ENCODE measurements at places on chromosomes 2 and 18.
A peak's percentile ranks its signal among the peaks of the same experiment; 100 is the strongest.

GRCh38 chr18:73748731-73749130 lies 398.9 kb downstream of the FBXO15 start:
- DNase-seq = no peak

DNA sequence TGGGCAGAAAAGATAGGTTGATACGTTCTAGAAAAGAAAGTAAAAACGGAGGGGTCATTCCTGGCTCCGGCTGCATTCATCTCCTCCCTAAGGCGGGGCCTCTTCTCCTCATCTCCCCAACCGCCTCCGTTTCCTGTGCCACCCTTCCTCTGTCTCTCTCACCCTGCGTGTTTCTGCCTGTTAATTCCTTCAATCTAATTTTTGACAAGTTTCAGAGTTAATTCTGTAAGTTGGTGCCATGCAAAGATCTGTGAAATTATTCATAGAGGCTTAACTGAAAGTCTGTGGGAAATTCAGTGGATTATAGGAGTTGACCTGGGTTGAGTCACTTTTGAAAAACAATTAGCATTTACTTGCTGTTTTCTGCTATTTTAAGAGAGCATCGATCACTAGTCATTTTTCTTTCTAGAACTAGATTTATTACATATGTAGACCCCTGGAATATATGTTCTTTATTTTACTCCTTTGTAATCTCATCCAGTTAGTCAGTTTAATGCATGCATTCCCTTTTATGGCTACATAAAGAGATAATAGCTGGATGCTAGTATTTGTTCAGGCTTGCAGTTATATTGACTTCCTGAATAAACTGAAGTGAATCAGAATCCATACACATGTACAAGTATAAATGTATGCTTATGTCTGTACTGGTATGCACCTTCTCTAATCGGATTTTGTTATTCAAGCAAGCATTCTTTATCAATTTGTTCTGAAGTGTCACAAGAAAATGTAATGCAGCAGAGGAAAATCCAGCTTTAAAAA lies 91.1 kb downstream of the EML6 start:
- DNase-seq = no peak

DNA sequence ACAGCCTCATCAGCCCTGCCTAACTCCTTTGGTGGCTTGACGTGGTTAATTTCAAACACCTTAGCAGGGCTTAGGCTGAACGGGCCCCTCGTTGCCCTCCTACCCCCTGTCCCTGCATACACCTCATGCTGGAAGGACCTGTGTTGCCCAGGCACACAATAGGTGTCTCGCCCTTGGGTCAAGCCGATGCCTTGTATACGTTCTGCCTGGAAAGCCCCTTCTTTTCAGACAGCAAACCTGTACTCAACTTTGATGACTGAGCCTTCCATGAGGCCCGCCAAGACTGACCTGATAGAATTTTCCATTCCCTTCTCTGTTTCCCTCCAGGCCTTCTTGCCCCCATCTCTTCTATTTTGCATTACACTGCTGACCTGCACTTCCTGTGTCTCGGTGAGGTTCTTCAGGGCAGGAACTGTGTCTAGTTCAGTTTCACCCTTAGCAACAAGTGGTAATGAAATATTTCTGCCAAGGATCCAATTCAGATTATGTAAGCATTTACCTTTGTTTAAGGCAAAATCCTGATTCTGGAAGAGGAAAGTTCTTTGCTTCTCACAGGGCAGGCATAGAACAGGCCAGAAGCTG lies 7.9 kb downstream of the GREB1 start:
- no peak for DNase-seq

GRCh38 chr2:212539072-212539880 lies 674 bp upstream of the ERBB4 start:
- peak; percentile 6 for DNase-seq

DNA sequence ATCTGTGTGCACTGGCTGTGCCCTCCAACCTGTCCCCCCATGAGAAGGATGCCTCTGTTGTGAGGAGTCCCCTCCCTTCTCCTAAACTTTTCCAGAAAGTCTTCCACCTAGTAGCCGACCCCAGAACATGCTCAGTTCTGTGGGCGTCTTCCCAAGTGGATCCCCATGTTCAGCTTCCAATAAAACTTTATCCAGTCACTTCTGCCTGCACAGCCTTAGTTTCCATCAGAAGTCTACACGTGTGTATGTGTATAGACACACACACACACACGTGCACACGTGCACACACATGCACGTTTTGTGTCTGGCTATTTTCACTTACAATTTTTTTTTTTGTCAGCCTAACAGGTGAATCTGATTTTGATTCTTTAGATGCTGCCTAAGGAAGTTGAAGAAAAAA lies 115.1 kb downstream of the RTP5 start:
- no peak for DNase-seq

DNA sequence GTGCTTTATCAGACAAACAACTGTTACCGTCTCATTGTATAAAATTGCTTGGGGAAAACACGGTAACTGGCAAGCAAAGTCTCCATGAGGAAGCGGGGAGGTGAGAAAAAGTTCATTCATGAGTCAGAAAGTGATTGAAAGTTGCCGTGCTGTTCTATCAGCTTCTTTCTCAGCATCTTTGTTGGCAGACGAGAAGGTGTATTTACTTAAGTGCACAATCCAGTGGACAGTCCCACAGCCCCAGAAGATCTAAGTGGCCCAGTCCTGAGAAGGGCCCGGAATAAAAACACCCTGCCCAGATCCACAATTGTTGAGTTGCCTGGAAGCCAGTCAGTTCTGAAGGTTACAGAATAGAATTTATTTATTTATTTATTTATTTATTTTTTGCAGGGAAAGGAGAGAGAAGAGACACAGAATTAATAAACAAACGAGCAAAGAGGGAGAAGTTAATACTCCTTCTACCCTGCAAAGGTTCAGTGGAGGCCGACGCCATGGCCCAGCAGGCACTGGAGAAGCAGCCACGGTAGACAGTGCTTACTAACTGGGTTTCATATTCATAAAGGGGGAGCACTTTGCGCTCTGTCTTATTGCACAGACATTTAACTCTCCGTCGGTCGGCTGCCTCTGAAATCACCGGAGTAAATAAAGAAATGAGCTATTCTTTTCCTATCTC lies 676.0 kb upstream of the SALL3 start:
- no peak for DNase-seq

DNA sequence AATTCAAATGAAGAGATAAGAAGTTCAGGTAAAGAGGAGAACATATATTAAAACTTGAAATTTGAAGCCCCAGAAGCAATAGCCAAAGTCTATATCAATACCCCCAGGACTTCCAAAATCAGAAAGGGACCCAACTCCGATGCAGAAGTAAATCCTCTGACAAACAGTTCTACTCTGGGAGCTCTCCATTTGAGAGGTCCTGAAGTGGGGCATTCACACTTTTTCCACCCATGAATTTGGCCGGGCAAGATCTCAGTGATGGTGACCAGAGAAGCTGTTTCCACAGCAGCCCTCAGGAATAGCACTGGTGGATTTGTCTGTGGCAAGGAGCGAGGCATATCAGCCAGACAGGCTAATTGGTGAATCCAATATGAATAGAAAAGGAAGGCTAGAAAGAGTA lies 313.6 kb upstream of the MC4R start:
- no peak for DNase-seq

DNA sequence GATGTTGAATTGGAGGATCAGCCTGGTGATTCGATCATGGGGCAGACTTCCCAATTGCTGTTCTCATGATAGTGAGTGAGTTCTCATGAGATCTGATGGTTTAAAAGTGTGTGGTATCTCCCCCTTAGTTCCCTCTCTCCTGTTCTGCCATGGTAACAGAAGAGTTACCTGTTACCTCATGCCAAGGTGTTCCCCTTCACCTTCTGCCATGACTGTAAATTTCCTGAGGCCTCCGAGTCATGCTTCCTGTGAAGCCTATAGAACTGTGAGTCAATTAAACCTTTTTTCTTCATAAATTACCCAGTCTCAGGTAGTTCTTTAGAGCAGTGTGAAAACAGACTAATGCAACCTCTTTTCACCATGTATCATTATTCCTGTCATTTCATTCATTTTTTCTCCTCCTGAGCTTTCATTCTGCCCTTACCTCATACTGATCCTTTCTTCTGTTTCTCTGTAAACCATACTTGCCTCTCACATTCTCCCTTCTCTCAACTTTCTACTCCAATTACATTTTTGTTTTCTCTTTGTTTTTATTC lies 22.0 kb downstream of the STARD6 start:
- DNase-seq = no peak

DNA sequence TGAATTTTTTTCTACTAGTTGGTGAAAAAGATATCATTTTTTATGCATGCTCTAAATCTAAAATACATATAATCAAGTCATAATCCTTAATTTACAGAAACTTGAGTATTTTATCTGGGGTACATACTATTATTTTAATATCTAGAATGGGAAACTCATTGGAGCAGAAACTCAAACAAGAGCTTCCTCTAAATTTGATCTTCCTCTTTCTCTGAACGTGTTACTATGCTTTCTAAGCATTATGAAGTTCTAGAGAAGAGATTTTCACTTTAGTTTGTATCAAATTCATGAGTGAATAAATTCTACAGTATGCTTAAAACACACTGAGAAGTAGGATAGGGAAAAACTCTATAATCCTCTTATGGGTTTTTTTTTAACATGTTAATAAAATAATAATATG lies 20.6 kb upstream of the SLC38A11 start:
- no peak for DNase-seq

DNA sequence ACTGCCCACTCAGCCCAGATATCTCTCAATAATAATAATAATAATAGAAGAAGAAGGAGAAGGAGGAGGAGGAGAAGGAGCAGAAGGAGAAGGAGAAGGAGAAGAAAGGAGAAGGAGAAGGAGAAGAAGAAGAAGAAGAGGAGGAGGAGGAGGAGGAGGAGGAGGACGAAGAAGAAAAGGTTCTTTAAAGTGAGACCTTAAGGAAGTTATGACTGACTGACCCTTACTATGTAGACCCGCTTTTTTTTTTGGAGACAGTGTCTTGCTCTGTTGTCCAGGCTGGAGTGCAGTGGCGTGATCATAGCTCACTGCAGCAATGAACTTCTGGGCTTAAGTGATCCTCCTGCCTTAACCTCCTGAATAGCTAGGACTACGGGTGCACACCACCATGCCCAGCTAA lies 88.9 kb upstream of the RFX8 start:
- no peak for DNase-seq

- no peak for DNase-seq
Measured at GRCh38 chr2:76825140-76825970, 696.8 kb downstream of the LRRTM4 start.

DNA sequence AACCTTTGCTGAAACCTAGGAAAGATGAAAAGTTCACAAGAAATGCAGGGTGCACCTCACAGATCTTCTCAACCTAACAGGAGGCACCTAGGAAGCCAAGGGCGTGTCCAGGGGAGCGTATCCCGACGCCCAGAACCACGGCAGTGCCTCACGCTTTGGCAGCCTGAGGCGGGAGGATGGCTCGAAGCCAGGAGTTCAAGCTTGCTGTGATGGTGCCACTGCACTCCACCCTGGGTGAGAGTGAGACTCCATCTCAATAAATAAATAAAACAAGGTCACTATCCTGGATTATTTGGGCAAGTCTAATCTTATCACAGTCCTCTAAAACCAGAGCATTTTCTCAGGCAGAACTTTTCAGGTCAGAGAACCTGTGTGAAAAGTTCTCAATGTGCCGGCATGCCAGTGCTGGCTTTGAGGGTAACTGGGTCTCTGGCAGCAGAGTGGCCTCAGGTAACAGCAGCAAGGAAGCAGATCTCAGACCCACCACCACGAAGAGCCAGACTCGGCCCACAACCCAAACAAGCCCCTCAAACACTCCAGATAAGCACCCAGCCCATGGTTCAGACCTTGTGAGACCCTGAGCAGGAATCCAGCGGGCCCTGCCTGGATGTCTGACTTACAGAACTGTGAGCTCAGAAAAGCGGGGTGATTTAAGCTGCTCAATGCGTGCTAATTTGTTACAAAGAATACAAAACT lies 11.7 kb downstream of the HSBP1L1 start:
- DNase-seq = no peak

- DNase-seq = no peak
Measured at GRCh38 chr2:189440644-189440946, 679 bp upstream of the WDR75 start.

DNA sequence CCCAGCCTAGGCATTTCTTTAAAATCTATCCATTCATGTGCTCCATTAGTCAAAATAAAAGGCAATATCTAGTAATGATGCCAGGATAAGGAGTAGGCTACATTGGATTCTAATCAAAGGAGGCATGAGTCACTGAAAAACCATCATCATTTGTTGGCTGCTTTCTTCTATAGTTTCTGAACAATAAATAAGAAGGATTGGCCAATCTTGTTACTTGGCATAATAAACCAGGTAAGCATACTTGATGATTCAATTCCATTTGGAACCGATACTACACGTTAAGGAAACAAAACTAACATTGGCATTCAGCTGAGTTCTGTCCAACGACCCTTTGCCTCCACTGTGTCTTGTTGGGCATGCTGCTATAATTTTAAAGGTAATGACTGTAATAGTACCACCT lies 27.2 kb downstream of the ATP8B1 start:
- peak; percentile 66 for DNase-seq

DNA sequence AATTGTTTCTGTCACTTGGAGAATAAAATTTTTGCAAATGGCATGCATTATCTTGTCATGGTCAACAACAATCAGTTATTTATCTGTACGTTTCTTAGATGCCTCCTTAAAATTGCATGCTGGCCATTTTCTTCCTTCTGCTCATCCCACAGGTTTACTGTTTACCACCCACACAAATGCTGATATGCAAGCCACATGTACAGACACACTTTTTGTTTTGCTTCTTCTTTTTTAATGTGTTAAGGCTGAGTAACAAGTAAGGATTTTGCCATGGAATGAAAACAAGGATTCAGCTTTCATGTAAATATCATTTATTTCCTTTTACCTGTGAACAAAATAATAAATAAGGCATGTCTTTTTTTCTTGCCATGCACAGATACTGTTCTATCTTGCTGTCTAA lies 1077.1 kb upstream of the ZEB2 start:
- no peak for DNase-seq

GRCh38 chr18:3368193-3368592 lies 81.8 kb upstream of the TGIF1 start:
- peak; percentile 90 for DNase-seq

DNA sequence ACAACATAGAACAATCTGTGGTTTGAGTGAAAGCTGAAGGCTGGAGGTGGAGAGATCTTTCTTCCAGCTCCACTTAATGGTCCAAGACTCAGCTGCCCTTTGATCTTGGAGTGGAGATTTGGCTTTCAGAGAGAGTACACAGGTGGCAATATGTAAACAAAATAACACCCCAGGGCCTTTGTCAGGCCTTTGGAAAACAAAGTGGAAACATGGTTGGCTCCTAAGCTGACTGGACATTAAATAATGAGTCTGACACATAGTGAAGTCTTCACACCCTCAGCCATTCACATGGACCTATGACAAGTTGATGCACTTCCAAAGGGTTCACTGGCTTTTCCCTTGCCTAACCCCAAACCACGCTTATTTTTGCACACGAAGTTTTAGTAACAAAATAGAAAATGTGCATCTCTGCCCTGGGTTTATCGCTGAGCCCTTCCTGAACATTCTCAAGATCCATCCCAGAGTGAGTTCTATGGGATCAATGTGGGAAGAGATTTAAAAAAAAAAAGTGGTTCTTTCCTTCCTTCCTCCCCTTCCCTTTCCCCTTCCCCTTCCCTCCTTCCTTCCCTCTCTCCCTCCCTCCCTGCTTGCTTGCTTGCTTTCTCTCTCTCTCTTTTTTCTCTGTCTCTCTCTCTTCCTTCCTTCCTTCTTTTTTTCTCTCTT lies 201.3 kb upstream of the NT5C1B start:
- no peak for DNase-seq

GRCh38 chr18:52716973-52717372 lies 377.0 kb downstream of the DCC start:
- peak; percentile 9 for DNase-seq

Measured in fibroblast of lung (primary cell).